Head of caudate nucleus (tissue), 42 donors: ENCODE measurements at places on chromosomes 1 and 21.

DNA sequence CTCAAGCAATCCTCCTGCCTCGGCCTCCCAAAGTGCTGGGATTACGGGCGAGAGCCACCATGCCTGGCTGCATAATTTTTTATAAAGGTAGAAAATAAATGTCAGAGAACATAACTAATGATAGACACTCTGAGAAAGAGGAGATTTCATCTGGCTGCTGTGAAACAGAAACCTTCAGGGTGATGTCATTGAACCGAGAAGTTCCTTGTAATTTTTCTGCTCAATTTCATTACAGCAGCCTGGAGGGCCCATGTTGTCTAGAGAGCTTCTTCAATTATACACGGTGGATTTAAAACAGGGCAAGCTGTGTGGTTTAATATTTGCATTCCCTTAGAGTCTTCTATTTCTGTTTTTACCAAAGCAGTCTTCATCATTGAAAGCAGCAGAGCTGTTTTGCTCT is 64.3 kb upstream of the MORC3 start:
- no peak for DNase-seq

- peak; percentile 39 for DNase-seq
Measured at GRCh38 chr1:236685917-236686814, at the start of gene ACTN2. Gene ACTN2, plus strand, starts transcription at chr1:236686499. Its CDS starts 175 bp downstream, at chr1:236686674.

- DNase-seq = no peak
Measured at GRCh38 chr1:222916100-222916499, 101.3 kb downstream of the DISP1 start.

- peak; percentile 45 for DNase-seq
Measured at GRCh38 chr1:44460107-44460882, 55.2 kb downstream of the RNF220 start.

- DNase-seq = no peak
Measured at GRCh38 chr1:86068841-86069756, 87.5 kb downstream of the COL24A1 start.

GRCh38 chr1:168582688-168583336 is 6.4 kb downstream of the XCL1 start:
- no peak for DNase-seq

GRCh38 chr1:40530735-40531380 is 579 bp upstream of the ZNF684 start:
- no peak for DNase-seq

- DNase-seq = no peak
Measured at GRCh38 chr21:34790834-34791233, 122.0 kb downstream of the CLIC6 start.

DNA sequence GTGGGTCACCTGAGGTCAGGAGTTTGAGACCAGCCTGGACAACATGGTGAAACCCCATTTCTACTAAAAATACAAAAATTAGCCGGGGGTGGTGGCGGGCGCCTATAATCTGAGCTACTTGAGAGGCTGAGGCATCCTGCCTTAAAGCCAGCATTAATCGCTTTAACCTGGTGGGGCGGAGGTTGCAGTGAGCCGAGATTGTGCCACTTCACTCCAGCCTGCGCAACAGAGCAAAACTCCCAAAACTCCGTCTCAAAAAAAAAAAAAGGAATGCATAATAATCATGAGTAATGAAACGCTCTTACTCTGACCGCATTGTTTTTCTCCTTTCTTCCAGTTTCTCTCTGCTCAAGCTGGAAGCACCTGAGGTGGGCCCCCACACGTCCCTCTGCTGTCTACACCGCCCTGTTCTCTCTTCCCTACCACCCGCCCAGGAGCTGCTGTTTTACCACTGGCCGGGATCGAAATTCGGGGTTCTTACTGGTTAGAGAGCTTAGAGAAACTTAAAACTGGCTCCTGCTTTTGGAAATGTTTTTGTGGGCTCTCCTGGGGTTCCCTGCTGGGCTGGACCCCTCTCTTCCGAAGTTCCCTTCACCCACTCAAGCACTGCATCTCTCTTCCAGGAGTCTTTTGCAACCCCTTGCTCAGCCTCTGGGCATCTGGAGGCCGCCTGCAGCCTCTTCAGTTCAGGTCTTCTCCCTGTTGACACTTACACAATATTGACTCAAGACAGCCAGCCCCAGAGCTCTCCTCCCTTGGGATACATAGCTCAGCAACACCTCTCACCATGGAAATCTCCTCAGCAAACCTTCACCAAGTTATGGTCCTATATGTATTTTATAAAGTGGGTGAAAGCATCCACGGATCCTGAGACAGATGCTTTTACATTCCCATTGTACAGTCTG is 62.5 kb downstream of the FAM163A start:
- no peak for DNase-seq

GRCh38 chr21:34544032-34544496 is 32.1 kb upstream of the KCNE1 start:
- DNase-seq = peak; percentile 25

DNA sequence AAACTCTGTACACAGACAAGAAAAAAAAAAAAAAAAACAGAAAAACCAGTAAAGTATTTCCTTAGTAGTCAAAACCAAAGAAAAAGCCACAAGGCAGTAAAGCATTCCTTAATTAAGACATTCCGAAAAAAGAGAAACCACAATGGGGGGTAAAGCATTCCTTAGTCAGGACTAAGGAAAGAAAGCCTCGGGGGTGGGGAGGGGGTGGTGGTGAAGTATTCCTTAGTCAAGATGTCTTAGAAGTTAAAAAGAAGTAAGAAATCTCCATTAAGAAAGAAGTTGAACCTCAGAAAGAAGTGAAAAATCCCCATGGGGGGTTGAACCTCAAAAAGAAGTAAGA is 28.2 kb upstream of the FMO1 start:
- no peak for DNase-seq

DNA sequence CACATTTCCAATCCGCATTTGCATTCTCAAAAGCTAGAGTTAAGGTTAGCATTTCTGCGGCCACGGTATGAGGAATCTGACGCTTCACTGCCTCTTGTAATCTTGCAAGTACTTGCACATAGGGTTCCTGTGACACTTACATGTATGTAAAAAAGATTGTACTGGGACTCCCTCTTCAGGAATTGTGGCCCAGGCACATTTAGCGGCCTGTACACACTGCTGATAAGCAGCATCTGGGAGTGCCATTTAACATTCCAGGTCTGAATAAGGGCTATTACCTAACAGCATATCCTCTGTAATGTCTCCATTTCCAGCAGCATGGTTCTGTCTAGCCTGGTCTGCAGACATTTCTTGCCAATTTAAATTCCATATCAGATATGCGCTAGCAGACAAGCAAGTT is 75.7 kb downstream of the AXDND1 start:
- DNase-seq = no peak

DNA sequence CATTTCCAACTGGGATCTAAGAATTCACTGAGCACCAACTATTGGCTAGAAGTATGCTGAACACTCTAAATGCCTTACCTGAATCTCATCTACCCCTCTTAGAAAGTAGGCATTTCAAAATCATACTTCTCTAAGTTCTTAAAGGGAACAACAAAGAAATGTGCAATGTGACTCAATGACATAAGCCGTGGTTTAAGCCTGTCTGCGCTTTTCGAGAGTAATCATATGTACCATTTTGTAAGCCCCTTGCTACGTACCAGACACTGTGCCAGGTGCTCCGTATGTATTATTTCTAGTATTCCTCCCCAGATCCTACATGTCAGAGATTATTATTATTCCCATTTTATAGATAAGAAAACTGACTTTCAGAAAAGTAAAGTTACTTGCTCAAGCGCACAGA is 454.2 kb downstream of the SETD4 start:
- DNase-seq = no peak

DNA sequence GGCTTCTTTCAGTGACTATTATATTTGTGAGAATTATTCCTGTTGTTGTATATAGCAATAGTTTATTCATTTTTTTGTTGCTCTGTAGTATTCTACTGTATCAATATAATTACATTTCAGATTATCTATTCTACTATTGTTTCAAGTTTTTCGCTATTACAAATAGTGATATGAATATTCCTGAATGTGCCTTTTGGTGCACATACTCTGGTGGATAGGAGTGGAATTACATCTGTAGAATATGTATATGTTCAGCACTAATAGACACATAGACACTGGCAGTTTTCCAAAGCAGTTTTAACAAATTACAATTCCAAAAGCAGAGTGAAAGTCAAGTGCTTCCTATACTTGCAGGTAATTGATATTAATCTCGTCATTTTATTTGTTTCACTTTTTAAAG is 696.2 kb upstream of the PRMT6 start:
- DNase-seq = no peak

DNA sequence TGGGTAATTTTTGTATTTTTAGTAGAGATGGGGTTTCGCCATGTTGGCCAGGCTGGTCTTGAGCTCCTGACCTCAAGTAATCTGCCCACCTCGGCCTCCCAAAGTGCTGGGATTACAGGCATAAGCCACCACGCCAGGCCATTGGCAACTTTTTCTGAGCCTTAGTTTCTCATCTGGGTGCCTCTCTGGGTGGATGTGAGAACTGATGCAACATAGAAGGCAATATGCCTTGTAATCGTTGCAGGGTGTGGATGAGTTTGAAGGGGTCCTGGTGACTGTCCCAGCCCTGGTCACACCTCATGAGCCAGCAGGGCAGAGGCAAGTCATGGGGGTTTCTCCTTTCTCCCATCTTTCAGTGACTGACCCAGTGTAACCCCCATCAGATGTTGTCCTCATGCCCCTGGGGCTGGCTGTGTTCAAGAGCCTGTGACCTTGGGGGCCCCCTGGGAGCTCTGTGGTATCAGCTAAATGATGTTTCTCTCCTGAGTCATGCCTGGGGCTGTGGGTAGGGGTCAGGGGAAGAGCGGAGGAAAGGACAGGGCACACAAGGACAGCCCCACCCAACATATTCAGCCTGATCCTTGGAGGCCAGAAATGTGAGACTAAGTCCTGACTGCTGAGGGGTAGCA is 3.6 kb downstream of the COL9A2 start:
- DNase-seq = no peak

DNA sequence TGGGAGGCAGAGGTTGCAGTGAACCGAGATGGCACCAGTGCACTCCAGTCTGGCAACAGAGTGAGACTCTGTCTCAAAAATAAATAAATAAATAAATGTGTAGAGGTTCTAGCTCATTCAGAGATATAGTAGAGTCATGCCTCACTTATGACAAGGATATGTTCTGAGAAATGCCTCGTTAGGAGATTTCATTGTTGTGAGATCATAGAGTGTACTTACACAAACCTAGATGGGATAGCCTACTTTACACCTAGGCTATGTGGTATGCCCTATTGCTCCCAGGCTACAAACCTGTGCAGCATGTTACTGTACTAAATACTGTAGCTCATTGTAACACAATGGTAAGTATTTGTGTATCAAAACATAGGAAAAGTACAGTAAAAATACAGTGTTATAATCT is 155.3 kb upstream of the JUN start:
- no peak for DNase-seq

- no peak for DNase-seq
Measured at GRCh38 chr21:46007492-46007868, 25.9 kb downstream of the COL6A1 start.

DNA sequence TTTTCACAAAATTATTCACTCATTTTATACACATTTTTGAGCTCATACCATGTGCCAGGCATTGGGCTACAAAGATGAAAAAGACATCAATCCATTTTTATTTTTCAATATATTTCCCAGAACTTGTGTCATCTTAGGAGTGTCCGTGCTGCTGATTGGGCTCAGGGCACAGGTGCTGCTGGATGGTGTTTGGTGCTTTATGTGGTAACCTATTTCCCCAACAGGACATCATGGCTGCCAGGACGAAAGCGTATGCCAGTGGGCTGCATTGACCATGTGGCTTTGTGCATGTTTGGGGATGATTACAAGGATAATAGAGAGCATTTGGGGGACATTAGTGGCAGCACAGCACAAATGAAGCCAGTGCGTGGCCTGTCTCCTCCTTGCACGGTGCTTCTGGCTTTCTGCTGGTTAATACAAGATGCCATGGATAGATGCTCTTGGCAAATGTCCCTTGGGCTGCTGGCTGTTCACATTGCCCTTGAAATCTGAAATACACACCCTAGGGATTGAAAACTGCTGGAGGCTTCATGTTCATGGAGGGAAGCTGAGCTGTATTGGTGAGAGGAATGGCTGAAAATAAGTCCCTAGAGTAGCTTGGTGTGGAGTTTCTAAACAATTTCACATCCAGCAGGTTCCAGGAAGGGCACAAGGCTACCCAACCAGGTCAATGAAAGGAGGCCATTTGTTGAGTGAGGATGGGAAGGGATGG is 52.3 kb downstream of the TENT5C start:
- DNase-seq = no peak

DNA sequence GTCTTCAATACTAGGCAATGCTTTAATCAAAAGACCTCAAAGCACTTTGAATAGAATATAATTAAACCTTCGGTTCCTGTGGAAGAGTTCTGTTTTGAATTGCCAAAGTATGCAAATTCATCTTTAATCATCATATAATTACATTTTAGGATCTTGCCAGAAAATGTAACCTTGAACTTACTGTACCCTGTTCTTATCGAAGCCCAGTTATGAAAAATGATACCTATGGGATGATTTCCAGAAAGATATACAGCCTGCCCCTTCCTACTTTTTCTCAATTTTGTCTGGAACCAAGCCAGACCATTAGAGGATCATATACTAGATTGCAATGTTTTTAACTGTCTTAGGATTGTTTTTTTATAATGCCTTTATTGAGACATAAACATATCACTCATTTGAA is 34.0 kb upstream of the ZNF281 start:
- DNase-seq = no peak

DNA sequence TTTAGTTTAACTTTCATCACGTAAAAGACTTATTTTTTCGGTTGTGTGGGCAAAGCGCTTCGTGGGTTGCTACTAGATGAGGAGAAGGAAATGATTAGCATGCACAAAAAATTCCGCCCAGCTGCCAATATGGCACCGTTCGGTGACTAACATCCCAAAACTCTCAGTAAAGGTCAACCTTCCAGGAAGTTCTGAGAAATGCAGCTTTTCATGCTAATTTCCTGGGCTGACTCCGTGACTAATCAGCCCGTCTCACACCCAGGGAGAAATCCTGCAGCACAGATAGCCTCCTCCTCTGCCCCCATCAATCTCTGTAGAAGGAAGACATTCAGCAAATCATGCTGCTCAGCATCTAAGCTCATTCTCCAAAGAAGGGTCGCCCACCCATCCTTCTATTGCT is 34.1 kb downstream of the TMCO4 start:
- peak; percentile 42 for DNase-seq

DNA sequence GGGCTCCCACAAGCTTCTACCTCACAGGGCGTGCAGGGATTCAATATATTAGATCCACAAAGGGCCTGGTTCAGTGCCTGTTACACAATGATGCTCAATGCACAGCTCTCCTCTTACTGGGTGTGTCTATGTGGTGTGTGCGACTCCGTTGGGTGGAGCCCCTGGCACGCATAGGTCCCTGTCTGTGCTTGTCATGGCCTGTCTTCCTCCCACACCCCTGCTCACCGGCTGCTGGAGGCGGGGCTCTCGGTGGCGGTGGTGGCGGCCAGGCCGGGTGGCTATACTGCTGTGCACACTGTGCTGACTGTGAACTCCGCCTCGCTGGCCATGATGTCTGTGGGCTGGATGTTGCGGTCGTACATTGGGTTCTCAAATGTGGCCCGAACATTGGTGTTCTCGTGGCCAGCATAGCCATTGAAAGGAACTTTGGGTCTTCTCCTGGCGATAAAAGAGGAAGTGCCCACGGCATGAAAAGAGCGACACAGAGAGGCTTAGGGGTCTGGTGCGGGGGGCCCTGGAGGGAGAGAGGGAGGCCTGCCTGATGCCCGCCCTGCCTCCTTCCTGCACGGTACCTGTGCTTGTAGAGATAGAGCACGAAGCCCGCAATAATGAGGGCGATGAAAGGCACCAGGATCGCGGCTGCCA is 46.9 kb downstream of the ZSCAN20 start:
- DNase-seq = no peak

GRCh38 chr1:99180343-99180808 is 83.9 kb upstream of the PLPPR4 start:
- DNase-seq = peak; percentile 79

- peak; percentile 76 for DNase-seq
Measured at GRCh38 chr1:203038217-203038741, 12.0 kb downstream of the PPFIA4 start.
